Ascending aorta (tissue), 2 donors: ENCODE measurements at places on chromosomes 7 and 10.

DNA sequence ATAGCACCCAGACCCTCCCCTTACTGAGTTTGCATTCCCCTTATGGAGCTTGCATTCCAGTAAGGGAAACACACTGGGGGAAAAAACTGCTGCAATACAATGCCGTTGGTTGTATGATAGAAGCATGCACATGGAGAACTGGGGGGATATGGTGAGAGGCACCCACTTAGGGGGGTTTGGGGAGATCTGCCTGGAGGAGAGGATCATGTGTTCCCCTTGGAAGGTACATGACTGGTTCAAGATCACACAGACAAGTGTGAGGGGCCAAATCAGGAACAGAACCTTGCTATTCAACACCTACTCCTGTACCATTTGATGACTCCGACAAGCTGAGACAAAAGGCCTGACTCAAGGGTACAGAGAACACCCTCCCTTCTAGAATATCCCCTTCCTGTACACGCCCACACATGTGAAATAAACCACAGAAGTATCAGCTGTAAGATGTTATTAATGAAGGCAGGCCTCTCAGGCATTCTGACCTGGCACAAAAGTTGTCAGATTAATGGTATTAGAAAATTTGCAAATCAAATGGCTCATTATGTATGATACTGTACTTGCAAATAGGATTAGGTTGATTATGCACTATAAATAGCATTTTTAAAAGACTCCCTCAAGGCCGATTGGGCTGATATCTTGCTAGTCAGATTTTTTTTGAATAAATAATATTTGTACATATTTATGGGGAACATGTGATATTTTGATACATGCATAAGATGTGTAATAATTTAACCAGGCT, 122.2 kb downstream of the NPY start:
- no peak for DNase-seq

DNA sequence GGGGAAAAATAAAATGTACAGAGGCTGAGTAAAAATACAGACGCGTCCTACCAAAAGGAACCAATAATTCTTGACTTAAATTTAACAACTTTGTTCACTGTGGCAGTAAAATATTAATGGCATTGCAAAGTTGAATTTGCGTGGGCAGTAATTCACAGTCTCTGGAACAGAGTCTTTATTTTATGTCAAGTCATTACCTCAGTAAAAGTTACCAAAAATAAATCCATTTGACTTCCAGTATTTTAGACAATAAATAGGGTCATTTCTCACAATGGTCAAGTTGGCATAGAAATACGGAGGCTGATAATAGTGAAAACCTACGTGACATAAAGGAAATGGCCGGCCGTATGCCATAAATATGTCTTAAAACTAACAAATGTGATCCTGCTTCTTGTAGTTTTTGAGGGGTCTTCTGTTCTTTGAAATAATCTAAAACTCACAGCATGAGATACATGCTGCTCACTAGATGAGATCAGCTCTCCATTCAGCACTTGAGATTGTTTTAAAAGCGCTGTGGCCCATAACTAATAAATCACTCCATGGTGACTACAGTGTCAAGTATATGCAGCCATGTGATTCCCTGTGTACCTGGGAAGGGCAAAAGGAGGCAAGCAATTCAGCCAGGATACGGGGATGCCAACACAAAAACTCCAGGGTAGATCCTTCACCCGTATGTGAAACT, 75.3 kb downstream of the DOCK4 start:
- DNase-seq, result no peak

- peak; percentile 92 for DNase-seq
Measured at GRCh38 chr7:71308096-71308495, 176.2 kb downstream of the GALNT17 start.

DNA sequence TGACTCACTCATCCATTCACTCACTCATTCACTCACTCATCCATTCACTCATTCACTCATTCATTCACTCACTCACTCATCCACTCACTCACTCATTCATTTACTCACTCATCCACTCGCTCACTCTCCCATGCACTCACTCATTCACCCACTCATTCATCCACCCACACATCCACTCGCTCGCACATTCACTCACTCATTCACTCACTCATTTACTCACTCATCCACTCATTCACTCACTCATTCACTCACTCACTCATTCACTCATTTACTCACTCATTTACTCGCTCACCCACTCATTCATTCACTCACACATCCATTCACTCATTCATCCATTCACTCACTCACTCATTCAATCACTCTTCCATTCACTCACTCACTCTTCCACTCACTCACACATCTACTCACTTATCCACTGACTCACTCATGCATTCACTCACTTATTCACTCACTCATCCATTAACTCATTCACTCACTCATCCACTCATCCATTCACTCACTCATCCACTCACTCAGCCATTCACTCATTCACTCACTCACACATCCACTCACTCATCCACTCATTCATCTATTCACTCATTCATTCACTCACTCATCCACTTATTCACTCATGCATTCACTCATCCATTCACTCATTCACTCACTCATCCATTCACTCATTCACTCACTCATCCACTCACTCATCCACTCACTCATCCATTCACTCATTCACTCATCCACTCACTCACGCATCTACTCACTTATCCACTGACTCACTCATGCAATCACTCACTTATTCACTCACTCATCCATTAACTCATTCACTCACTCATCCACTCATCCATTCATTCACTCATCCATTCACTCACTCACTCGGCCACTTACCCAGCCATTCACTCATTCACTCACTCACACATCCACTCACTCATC, 74.0 kb downstream of the CARD11 start:
- peak; percentile 11 for DNase-seq

- DNase-seq, result peak; percentile 46
Measured at GRCh38 chr7:102044984-102045673, 227.7 kb downstream of the CUX1 start.

- DNase-seq, result no peak
Measured at GRCh38 chr7:131011432-131011742, 277.4 kb upstream of the KLF14 start.

DNA sequence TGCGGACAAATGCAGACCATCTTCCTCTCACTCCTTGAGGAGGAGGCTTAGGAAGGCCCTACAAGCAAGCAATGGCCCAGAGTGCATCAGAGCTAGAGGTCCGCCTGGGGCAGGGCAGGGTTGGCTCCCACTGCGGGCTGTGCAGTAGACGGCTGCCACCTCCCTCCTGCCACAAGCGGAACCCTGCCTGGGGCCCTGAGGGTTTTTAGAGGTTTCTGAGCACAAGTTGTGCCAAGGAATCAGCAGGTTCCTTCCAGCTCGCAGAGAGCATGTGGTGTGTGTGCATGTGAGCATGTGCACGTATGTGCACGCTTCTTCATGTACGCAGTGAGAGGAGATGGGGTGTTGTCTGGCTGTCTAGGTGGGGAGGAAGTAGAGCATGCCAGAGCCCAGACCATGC, 25.9 kb upstream of the SMARCD3 start:
- DNase-seq, result no peak

DNA sequence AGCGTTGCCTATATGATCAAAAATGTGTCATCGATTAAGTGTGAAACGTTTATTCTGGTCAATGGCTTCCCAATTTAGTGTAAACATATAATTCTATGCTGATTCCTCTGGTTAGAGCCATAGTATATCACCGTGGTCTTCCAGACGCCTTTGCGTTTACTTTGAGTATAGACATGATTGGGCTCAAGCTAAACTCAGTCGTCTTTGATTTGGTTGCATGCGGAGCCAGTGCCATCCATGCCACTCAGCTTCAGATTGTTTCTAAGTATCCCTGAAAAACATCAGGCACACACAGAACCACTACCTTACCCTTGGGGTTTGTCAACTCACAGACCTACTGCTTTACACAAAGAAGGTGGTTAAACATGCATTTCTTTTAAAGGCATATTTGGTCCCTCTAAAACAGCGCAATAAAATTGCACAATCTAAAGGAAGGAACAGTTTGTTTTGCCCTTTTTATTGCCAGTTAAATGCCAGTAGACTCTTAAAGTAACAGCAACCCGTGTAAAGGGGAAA, 273.6 kb upstream of the KLF6 start:
- DNase-seq, result no peak

- no peak for DNase-seq
Measured at GRCh38 chr10:82887488-82887887, 1012.5 kb downstream of the NRG3 start.

- no peak for DNase-seq
Measured at GRCh38 chr7:104983076-104983577, 30.9 kb upstream of the KMT2E start.

GRCh38 chr10:103669243-103669929, 175.9 kb downstream of the NEURL1 start:
- no peak for DNase-seq

DNA sequence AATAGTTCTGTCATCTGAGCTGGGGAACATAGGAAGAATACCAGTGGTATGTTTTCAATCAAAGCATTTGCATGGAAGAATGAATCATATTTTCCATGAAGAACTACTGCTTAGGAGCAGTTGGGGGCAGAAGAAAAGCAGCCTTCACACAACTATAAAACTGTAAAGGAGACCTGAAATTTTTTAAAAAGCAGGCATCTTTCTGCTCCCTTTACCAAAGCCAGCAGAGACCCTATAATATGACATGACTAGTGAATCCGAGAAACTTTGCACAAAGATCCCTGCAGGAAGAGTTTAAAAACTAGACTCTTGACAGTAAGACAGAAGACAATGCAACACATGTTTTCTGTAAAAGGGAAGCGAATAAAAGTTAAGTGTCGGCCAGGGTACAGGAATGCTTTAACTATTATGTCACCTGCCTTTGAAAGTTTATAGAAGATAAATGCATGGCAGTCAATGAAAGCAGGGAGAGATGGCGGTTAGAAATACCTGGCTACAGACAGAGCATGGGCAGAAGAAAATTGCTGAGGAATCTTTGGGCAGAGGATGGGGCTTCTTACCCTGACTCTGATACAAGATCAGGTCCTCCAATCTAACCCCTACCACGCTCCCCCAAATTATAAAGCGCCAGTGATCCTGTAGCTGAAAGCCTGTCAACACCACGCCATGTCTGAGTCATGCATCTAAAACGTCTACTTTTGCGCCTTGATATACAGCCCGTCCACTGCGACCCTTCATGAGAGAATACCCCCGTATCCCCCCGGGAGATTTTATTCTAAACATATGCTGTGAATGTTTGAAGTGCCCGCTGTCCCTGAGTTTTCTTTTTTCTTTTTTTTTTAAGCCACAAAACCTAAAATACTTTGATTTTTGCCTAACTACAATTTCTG, 93.1 kb downstream of the GLI3 start:
- no peak for DNase-seq
